ENCODE measurements at places on chromosomes 6 and 20.

- no peak for DNase-seq
Observed at GRCh38 chr6:46530896-46531295, 39.6 kb upstream of the RCAN2 start.

GRCh38 chr6:64988148-64988547 lies 718.9 kb downstream of the EYS start:
- DNase-seq, result no peak

- no peak for DNase-seq
Observed at GRCh38 chr20:10109641-10110040, 74.9 kb downstream of the ANKEF1 start.

- DNase-seq, result no peak
Observed at GRCh38 chr20:23214903-23215302, 128.8 kb upstream of the CD93 start.

DNA sequence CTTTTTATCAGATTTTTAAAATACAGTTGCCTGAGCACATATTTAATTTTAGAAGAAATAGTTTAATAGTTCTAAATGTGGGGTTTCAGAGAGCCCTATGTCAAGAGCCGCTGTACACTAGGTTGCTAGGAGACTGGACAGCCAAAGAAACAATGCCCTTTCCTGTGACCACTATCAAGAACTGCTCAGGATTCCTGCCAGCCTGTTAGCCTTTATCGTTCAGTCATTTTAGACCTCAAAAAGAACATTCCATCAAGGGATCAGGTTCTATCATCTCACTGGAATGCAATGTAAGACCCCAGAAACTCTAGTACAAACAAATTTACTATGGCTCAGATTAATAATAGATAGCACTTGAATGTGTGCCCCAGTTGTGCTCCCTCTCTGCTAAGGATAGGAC lies 181.2 kb upstream of the CCN2 start:
- DNase-seq, result no peak

DNA sequence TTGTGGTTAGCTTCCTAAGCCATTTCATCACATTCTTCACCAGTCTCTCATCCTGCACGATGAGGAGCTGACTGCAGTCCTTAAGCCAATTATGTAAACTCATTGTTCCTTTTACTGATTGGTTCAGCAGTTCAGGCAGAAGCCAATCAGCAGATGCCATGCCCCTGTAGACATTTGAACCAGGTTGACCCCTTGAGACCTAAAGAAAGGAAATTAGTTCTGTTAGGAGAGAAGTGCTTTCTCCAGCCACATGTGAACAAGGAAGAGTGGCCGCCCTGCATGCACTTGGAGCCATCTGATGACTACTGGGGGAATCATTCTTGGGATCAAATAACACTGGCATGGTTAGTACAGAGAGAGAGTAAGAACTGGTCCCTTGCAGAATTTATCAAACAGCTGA lies 535.2 kb upstream of the ID4 start:
- peak; percentile 6 for DNase-seq

GRCh38 chr20:2537101-2537500 lies 728 bp downstream of the TMC2 start:
- DNase-seq, result no peak

DNA sequence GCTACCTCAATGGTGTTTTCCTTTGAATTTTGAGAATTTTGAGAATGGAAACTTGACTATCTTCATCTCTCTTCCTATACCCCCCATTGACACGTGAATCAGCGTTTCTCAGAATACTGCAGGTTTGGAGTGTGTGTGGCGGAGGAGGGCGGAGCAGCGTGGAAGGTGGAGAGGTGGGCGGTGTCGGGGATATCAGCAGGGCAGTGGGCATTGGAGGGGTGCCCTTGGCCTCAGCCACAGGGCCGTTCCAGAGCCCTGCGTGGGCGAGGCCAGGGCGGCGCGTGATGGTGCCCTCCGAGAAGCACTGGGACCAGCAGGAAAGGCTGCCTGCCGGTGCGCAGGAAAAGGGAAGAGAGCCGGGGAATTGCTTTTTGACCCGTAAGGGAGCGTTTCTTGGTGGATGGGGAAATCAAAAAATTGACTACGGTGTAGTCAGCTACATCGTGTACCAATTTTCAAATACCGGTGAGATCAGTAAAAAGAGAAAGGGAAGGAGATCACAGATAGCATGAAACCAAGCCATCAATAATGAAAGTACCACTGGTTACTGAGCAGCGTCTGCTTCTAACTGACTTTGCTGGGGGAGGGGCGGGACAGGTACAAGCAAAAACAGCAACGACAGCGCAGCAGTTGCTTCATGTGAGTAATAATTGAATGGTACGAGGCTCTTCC lies 82.7 kb upstream of the DUSP22 start:
- DNase-seq, result no peak

DNA sequence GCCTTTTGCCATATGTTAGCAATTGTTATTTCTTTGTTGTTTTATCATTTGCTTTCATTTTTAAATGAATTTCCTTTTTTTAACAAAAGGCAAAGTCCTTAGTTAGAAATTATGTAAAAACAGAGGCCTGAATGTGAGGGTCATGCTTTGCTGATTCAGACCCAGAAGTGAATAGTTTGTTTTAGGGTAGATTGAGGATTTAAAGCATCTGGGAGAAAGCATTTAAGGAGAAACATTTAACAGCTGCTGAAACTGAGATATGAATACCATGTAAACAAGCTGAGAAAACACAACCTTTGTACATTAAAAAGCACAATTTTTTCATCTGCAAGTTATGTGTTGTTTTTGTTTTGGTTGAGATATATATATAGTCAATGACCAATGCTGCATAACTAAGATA lies 8.0 kb downstream of the HTR1B start:
- no peak for DNase-seq

- DNase-seq, result no peak
Observed at GRCh38 chr20:43576108-43576507, 14.6 kb upstream of the IFT52 start.

- DNase-seq, result no peak
Observed at GRCh38 chr20:57323034-57323433, 6.6 kb upstream of the SPO11 start.

Measured in thymus (tissue), 14 donors.